Fibroblast of skin of right biceps (primary cell): ENCODE measurements at places on chromosomes 6 and 20.
A peak's percentile ranks its signal among the peaks of the same experiment; 100 is the strongest.

- peak; percentile 80 for DNase-seq
Observed at GRCh38 chr20:51596668-51597388, 54.3 kb upstream of the NFATC2 start.

GRCh38 chr6:83221889-83222479 lies 28.8 kb downstream of the RWDD2A start:
- peak; percentile 44 for DNase-seq

DNA sequence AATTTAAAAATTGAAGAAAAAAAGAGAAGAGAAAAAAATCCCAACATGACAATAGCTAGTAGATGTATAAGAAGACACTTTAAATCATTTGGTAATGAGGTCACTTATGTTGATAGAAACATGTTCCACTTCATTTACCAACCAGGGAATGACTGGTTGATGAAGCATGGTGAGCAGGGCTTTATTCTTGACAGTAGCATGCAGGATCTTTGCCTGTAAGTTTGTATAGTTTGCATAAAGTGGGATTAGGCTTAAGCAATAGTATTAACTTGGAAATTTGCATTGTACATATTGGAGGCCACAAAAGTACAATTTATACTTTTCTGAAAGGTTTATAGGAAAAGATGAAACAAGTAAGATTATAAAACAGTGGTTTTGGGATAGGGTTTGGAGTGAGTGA lies 67.0 kb downstream of the NOX3 start:
- peak; percentile 47 for DNase-seq

DNA sequence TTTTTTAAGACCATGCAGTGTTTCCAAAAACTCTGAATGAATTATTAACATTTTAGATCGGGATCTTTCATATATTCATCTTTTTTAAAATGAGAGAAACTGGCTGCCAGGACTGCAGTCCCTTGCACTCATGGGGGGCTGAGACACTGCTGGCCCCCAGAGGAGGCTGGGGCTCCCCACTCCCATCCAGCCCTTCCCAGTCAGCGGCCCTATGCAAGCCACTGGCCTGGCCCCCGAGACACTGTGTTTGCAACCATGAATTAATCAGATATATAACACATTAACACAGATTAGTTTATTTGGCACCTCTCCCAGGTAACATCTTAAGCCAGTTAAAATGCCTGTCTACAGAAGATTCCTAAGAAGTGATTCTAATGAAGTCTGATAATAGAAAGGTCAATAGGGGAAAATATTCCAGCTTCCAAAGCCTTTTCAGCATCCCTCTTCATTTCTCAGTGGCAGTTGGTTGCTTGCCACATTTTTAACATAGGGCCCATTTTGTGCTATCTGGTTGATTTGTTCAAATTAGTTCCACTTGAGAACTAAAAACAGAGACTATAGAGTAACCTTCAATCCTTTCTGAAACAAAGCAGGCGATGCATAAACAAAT lies 184.4 kb upstream of the FBXL4 start:
- DNase-seq, result peak; percentile 3

DNA sequence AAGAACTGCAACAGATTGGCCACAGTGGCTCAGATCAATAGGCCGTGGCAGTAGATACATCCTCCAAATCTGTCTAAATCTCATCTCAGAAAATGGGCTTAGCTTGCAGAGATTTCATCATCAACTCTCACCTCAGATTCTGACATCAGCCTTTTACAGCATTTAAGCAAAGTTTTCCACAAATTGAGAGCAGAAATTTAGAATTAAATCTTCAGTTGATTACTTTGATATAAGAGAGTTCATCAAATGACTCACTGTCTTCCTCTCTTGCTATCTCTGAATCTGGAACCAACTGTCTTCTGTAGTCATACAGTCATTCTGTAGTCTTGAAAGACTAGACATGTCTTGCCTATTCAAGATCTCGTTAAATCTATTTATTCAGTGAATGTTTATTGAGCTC lies 45.2 kb upstream of the CTAGE9 start:
- DNase-seq, result peak; percentile 59

- DNase-seq, result no peak
Observed at GRCh38 chr6:169176361-169176991, 77.2 kb downstream of the THBS2 start.

- DNase-seq, result no peak
Observed at GRCh38 chr6:99310553-99310952, 38.9 kb downstream of the FAXC start.

DNA sequence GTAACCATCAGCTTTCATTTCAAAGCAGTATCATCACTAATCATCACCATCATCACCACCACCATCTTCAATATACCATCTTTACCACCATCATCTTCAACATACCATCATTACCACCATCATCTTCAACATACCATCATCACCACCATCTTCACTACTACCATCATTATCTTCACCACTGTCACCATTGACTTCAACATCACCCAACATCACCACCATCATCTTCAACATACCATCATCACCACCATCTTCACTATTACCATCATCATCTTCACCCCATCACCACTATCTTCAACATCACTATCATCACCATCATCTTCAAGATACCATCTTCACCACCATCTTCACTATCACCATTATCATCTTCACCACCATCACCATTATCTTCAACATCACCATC lies 40.5 kb upstream of the FRMD1 start:
- DNase-seq, result no peak

DNA sequence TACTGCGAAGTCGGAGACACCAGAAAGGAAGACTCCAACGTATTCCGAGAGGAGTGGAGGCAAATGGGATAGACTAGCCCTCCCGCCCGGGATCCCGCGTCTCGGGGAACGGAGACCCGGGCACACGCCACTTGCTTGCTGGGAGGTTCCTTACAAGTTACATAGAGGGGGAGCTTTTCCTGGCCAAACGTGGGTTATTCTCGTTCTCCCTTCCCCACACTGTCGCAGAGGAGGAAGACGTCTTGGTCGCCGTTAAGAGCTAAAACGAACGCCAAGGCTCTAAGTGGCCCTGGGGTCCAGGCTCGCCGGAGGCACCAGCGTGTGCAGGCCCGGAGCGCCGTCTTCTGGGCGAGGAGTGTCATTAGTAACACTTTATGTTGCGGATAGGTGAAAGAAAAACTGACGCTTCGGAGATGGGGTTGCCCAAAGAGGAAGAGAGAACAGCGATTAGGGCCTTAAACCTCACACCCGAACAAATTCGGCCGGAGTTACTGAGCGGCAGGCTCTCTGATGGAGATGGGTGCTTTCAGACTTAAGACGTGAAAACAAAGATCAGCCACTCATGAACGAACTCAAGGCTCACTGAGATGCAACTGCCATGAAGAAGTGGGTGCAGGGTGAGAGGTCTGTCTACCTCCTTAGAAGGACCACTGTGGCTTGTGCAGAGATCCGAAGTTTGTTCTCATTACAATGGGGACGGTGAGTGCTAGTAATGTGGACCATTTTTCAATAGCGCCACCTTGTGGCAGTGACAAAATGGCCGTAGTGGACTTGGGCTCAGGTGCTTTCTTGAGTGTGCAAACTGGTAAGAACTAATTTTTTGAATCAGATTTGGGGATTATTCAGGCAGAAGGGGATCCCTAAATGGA lies 11.7 kb upstream of the ZNF311 start:
- peak; percentile 72 for DNase-seq

DNA sequence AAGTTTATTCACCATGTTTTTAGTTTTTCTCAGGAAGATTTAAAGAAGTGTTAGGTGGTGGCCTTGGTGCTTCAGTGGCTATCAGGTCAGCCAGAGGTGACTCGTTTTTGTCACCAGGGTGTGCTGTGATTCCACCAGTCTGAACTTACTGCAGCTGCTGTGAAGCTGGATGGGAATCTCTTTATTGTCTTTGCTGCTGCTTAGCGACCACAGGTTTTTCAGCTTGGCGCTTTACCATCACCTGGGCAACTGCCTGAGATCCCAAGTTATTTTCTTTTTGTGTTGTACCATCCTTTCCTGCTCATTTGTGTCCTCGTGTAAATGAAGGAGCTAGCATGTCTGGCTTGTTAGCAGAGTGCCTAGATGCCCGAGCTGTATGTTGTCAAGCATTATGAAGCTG lies 146.9 kb downstream of the MACROD2 start:
- DNase-seq, result peak; percentile 47

GRCh38 chr20:57856658-57857057 lies 146.8 kb upstream of the PMEPA1 start:
- DNase-seq, result no peak

DNA sequence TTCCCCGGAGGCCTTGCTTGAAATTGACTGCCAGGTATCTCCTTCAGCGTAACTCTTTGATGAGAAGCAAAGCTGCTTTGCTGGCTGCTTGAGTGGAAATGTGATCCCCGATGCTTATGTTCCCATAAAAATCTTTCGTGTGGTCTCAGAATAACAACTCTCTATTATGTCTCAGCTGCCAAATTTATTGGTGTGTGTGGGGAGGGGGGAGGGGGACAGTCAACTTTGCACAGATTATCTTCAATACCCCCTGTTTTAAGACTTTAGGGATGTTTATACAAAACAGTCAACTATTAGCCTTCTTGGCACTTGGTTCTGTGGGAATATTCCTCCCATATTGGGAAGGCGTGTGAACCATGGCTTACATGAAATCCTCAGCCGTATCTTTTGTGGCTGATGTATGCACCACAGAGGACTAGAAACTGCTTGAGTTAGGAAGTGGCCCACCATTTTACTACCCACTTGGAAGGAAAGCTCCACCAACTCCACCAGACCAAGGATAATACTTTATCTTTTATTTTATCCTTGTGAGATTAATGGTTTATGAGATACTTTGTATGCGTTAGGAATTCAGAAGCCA lies 101.5 kb upstream of the SLC24A3 start:
- no peak for DNase-seq

GRCh38 chr6:65570340-65570739 lies 136.7 kb downstream of the EYS start:
- DNase-seq, result no peak

DNA sequence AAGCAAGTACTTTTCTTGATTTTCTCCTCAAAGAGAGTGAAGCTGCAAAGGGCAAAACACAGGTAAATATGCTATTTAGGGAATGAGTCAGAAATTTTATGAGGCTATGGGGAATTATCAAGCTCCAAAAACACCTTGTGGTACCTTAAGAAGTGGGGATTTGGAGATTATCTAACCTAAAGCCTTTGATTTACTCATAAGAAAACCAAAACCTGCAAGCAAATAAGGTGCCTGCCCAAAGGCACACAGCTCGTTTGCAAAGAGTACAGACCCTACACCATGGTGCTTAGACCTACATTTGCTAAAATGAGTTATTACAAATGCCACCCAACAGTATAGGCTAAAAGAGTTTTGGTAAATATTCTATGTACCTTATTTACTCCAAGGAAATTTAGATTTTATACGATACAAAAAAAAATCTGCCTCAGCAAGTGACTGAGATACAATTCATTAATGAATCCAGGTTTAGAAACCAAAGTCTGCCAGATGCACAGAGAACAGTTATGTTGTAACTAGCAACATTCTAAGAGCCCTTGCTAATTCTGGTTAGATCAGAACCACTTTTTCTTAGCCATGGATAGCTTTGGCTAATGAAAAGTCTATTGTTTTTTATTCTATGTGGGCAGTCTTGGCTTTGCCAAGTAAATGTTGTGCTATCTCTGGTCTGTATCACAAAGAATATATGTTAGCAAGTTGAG lies 101.5 kb downstream of the KHDC1L start:
- DNase-seq, result no peak

- DNase-seq, result peak; percentile 21
Observed at GRCh38 chr20:10462516-10462915, 27.4 kb downstream of the SLX4IP start.

- no peak for DNase-seq
Observed at GRCh38 chr6:168129292-168130167, 50.5 kb upstream of the FRMD1 start.

DNA sequence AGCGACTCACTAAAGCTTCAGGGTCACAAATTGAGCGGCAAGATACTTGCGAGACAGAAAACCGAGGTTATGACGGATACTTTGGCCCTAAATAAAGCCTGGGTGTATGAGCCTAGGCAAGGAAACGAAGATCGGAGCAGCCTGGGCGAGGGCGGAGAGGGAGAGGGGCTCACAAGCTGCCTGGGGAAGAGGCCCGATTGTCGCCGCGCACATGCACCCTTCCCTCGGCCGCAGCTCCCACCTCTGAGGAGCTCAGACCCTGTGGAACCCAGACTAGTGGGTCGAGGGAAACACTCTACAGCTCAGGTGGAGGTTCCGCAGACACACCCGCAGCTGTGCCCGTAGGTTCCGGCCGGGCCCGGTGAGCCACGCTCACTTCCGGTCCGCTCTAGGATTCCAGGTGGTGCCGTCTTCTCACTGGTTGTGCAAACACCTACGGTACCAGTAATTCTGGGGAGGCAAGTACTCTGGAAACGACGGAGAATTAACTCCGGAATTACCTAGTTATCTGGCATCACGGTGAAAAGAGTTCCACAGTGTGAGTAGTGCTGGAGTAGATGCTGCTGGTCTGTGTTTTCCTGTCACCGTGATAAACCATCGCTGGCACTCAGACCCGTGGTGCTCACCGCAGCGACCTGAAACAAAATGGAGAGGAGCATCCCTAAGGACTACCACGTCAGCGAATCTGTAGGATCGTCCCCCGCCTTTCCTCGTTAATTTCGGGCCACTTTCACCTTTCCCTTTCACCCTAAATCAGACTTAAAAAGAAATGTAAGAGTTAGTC lies 61.5 kb downstream of the GPX5 start:
- DNase-seq, result peak; percentile 58

GRCh38 chr6:38584731-38585130 lies 55.0 kb downstream of the BTBD9 start:
- DNase-seq, result peak; percentile 25

DNA sequence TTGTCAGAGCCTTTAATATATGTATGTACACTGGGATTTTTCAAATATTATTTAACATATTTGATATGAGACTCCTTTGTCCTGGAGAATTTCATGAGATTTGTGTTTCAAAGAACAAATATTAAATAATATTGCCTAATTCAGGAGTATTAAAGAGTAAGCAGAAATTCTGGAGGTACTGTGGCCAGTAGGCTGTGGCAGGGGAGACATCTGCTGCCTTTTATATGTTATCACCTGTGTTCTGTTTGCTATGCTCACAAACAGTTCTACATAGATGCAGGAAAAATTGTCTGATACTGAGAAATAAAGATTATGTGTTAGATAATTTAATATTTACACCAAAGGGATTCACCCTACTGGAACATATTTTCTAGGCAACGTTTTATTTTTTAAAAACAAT lies 395.4 kb upstream of the SLC35B3 start:
- no peak for DNase-seq

GRCh38 chr20:59811681-59812171 lies 121.7 kb downstream of the SYCP2 start:
- DNase-seq, result no peak

- DNase-seq, result peak; percentile 38
Observed at GRCh38 chr6:162907876-162908481, 180.2 kb downstream of the PACRG start.

DNA sequence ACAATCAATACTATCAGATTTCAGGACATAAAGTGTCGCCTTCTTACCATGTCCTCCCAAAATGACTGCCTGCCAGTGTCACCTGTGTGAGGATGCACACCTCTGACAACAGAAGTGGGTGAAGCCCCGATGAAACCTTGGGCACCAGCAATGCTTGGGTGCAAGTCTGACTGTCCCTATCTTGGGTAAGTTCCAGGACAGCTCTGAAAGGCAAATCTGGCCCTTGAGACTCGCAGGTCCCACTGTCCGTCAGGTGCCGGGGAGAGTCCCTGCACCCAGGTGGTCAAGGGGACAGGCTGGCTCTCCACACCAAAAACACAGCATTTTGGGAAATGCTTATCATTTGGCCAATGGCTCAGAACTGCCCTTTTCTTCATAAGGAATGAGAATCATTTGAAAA lies 43.3 kb downstream of the EZR start:
- no peak for DNase-seq
